ENCODE measurements at places on chromosomes 5 and 9.
A peak's percentile ranks its signal among the peaks of the same experiment; 100 is the strongest.

DNA sequence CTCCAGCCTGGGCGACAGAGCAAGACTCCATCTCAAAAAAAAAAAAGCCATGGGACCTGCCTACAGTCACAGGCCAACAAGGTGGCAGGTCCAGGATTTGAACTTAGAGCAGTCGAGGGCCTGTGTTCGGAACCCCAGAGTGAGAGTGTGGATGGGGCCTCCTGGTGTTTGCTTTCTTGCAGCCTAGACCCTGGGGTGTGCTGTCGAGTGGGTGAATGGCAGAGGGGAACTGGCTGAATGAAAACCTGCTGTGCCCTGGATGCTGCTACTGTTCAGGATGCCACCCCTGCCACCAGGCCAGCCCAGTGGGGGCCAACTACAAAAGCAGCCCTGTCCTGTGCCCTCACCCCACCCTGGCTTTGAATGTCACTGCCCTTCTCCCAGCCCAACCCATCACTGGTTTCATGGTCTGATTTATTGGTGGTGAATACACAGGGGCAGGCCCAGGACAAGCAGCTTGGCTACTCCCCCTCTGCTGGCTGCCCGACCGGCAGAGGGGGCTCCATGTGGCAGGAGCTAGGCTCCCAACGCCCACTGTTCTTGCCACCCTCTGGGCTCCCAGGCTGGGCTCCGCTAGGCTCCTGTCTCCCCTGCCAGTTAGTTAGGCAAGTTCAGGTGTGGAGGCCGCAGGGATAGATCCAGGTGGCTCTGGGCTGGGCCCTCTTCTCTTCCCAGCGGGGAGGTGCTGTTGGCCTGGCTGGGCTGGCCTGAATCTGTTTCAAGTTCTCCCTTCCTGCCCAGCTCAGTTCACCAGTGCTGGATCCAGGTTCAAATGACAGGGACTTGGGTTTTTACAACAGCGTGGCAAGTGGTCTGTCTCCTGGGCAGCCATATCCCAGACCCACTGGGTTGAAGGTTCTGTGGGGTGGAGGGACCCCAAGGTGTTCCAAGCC lies 12.2 kb downstream of the FPGS start:
- DNase-seq, result no peak

GRCh38 chr5:31392061-31392460 lies 139.8 kb downstream of the DROSHA start:
- no peak for DNase-seq

- no peak for DNase-seq
Measured at GRCh38 chr9:125110464-125110863, 32.9 kb downstream of the SCAI start.

DNA sequence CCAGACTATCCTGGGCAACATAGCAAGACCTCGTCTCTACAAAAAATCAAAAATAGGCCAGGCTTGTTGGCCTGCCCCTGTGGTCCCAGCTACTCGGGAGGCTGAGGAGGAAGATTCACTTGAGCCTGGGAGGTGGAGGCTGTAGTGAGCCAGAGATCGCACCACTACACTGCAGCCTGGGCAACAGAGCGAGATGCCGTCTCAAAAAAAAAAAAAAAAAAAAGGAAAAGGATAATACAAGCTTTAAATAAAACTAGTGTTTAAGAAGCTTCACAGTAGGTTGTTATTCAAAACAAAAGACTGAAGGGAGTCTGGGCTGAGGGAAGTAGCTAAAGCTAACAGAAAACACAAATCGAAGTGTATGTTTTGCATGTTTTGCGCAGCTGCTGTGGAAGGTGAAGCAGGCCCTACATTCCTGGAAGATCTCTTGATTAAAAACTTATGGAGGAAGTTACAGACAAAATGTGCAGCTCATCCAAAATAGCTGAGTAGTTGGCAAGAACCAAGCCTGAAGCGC lies 581 bp upstream of the C9orf40 start:
- DNase-seq, result no peak

GRCh38 chr5:117182104-117182503 lies 607.5 kb upstream of the SEMA6A start:
- DNase-seq, result no peak

DNA sequence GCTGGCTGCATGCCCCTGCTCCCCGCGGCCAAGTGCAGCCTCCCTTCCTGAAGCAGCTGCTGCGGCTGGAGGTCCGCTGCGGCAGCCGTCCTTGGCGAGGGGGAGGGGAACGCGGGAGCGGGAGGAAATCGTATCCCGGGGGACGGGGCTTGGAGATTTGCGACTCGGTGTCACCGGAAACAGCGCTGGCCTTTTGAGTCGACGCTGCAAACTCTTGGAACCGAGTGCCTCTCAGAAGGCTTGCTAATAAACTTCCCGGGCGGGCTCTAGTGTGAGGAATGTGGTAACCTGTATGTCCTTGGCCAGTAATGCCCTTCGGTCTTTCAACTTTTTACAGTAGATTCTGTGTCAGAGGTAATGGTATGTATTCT lies 82.7 kb downstream of the PTPDC1 start:
- DNase-seq, result peak; percentile 85

DNA sequence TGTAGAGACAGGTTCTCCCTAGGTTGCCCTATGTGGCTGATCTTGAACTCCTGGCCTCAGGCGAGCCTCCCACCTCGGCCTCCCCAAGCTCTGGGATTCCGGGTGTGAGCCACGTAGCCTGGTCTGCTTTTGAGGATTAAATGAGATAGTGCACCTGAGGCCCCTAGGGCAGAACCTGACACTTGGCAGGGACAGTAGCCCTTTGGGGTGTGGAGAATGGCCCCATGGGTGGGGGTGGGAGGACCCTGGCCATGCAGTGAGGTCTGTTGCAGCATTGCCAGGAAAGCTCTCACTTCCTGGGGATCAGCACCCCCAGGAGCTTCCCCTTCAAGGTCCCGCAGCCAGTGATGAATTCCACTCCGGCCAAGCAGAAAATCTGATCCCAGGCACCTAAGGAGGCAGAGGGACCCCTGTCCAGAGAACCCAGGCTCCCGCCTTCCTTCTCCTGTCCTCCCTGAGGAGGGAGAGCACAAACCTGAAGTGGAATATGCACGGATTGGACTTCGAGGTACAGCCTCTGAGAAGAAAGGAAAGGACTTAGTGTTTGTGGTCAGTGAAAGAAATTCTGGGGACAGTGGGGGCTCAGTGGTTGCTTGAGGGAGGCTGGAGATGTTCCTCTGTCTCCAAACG lies 73.9 kb upstream of the UNC5A start:
- no peak for DNase-seq

DNA sequence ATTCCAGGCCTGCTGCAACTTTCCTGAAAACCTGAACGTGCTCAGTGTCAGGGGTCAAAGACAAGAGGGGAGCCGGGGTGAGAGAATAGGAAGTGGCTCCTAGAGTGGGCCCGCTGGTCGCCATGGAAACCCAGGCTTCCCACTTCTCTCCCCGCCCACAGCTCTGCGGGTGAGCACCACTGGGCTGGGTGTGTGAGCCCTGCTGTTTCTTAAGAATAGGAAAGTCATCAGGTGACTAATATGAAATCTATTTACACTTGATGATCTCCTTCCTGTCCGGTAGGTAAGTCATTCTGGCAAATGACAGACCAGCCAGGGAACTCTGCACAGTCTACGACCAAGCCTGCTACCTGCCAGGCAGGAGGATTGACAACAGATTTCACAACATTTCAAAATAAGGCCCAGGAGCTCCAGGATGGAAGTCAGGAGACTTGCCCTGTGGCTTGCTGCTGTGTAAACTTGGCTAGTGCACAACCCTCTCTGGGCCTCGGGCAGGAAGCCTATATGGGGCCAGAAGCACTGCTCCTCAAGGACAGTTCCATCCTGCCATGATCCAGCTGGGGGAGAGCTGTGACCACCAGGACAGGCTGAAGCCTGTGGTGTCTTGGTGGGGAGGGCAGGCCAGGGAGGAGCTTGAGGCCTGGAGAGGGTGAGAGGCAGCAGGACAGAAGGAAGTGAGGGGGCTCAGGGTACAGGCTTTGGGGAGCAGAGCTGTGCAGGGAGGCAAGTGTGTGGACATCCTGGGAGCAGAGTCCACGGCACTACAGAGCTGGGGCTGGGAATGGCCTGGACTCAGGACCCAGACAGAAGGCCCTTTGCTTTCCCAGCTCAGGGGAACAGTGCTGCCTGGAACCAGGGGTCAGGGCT lies 60.6 kb downstream of the SHB start:
- peak; percentile 54 for DNase-seq

- peak; percentile 92 for DNase-seq
Measured at GRCh38 chr9:20551835-20552234, 70.5 kb downstream of the MLLT3 start.

DNA sequence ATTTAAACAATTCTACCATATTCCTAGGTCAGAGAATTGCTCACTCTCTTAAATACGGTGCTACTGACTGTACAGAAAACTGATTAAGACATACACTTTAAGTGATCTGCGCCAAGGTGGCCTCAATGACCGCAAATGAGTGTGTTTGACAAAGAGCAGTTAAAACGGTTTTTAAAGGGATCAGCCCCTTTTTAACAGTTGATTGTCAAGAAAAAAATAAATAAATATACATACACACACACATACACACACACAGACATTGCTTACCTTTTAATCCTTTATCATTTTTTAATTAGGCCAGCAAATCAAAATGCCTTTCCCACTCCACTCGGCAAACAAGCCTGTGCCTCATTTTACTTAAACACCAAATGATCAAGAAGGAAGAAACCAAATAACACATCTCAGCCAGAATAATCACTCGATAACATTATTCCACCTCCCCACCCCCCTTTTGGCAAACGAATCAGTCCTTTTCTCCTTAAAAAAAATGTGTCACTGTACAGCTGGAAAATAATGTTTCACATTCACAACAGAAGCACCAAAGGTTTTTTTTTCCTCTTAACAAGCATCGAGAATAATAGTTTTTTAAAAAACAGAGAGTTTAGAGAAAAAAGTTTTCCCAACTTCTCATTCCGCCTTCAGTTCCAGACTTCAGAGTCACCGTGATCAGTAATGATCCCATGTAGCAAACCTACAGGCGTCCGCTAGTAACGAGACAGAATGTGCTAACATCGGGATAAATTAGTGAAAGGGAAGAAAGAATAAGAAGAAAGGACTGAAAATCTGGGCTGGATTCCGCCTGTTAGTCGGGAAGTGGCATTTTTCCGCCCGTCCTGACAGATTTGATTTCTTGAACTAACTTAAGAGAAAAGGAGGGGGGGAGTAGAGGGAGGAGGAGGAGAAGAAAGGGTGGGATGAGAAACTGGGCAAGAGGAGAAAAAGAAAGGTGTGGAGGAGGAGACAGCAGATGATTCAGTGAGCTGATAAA lies at the start of gene ZNF608:
Gene ZNF608, minus strand, starts transcription at position 712 of the 988 bp plus-strand sequence. CDS start 1,650 bp downstream, outside the sequence.
- peak; percentile 62 for DNase-seq

GRCh38 chr5:77518304-77518703 lies 26.2 kb upstream of the WDR41 start:
- DNase-seq, result peak; percentile 22

DNA sequence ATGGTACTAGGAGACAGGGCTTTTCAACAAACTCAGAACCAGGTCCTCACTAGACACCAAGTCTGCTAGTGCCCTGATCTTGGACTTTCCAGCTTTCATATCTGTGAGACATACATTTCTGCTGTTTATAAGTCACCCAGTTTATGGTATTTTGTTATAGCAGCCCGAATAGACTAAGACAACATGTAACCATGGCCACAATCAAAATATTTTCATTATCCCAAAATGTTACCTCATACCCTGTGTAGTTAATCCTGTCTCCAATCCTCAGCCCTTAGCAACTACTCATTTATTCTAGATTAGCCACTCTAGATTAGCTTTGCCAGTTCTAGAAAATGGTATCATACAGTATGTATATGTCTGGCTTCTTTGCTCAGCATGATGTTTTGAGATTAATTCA lies 6.3 kb upstream of the ATG10 start:
- DNase-seq, result no peak

DNA sequence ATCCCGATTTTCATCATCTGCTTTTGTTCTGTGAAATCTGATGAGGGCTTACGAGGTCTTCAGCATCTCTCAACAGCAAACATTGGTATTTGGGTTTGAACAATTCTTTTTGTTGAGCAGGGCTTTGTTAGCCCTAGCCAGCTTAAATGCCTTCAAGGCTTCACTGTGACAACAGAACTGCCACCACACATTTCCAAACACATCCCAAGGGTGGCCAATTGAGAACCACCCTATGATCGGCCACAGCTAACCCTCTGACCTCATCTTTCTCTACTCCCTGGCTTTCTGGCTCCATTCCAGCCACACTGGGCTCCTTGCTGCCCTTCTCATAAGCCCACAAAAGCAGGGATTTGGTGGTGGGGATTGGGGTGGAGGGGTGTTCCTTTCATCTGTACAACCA lies 17.6 kb downstream of the MTX3 start:
- DNase-seq, result no peak

- no peak for DNase-seq
Measured at GRCh38 chr5:128490761-128491160, 47.3 kb downstream of the FBN2 start.

- DNase-seq, result no peak
Measured at GRCh38 chr5:98755406-98755805, 18.1 kb upstream of the RGMB start.

DNA sequence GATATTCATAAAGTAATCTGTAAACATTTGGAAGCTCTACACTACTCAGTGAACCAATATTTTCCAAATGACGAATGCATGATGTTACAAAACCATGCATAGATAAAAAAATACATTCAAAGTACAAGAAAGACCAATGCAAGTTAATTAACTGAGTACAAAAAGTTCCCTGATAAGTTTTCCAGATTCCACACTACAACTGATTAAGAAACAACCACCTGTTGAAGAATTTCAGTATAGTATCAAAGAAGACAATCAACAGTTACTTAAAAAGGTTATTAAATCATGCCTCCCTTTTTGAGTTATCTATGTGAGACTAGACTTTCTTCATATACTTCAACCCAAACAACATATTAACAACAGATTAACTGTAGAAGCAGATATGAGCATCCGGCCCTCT lies 192.4 kb downstream of the ARL15 start:
- no peak for DNase-seq

- DNase-seq, result no peak
Measured at GRCh38 chr5:96637196-96637595, 25.0 kb upstream of the CAST start.

- DNase-seq, result no peak
Measured at GRCh38 chr9:95952471-95952870, 77.0 kb downstream of the ERCC6L2 start.

DNA sequence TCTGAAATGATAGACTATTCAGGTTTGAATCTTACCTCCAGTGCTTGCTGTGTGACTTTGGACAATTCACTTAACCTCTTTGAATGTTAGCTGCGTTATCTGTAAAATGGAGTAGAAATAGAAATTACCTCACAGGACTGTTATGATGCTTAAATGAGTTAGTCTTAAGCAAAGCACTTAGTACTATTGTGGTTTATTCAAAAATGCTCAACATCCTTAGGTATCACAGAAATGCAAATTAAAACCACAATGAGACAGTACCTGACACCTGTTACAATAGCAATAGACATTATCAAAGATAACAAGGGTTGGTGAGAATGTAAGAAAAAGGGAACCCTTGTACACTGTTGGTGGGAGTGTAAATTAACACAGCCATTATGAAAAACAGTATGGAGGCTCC lies 77.6 kb upstream of the FREM1 start:
- no peak for DNase-seq

GRCh38 chr9:133534346-133535291 lies at the start of gene ADAMTSL2:
TSS of gene ADAMTSL2 (plus strand) at chr9:133534704. CDS start at chr9:133536713, 2,009 bp downstream.
- peak; percentile 22 for DNase-seq

- DNase-seq, result no peak
Measured at GRCh38 chr5:10635867-10636350, 72.0 kb downstream of the ANKRD33B start.
